Smooth muscle cell of the brain vasculature (primary cell): ENCODE measurements at places on chromosomes 16 and 17.
A peak's percentile ranks its signal among the peaks of the same experiment; 100 is the strongest.

GRCh38 chr16:80509872-80510271 is 30.9 kb upstream of the DYNLRB2 start:
- no peak for DNase-seq

GRCh38 chr17:13600475-13601321 is 1.0 kb downstream of the HS3ST3A1 start:
- DNase-seq = no peak

GRCh38 chr17:65918916-65919315 is 273.0 kb downstream of the CEP112 start:
- no peak for DNase-seq

- no peak for DNase-seq
Measured at GRCh38 chr17:38748149-38748891, at the start of gene PCGF2. Gene PCGF2, minus strand, starts transcription at chr17:38748336. Its CDS starts 7,934 bp downstream, at chr17:38740402.

DNA sequence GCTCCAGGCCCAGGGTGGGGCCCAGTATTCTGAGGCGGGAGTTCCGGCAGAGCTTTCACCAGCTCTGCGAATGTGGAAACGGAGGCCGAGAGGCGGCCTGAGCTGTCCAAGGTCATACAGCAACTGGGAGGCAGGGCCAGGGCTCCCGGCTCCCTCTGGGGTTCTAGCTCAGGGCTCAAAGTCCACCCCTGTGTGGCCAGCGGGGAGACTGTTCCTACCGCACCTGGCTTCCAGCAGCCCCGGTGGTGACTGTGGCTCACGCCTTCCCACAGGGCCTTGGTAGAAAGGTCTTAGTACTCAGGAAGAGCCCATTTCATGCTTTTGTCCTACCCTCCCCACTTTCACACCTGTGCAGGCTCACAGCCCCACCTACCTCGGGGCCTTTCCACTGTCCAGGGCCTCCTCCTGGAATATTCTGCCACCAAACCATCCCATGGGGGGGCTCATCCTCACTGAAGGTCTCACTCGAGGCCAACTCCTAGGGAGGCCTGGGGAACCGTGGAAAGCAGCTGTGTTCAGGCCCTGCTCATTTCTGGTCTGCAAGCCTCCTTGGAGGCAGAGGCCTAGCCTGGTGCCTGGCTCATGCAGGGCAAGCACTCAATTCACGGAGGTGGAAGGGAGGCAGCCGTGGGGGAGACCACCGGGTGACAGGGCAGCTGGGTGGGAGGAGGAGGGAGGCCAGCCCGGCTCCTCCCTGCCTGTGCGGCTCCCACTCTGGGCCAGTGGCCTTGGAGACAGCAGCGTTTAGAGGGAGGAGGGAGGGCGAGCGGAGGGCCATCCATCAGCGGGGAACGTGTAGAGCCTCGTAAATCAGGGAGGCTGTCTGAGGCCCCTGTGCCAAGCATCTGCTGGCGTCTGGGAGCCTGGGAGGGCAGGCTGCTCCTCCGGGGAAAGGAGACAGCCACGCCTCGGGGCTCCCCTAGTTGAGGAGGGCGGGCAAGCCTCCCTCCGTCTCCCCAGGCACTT is 12.7 kb upstream of the DOC2B start:
- no peak for DNase-seq

DNA sequence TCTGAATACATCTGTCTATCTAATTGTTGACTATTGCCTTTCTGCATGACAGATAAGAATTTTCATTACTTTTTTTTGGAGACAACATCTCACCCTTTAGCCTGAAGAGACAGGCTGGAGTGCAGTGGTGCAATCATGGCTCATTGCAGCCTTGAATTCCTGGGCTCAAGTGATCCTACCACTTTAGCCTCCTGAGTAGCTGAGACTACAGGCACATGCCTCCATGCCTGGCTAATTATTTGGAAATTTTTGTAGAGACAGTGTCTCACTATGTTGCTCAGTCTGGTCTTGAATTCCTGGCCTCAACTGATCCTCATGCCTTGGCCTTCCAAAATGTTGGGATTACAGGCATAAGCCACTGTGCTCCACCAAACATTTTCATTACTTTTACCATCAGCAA is 99.8 kb upstream of the ELAC2 start:
- DNase-seq = no peak

DNA sequence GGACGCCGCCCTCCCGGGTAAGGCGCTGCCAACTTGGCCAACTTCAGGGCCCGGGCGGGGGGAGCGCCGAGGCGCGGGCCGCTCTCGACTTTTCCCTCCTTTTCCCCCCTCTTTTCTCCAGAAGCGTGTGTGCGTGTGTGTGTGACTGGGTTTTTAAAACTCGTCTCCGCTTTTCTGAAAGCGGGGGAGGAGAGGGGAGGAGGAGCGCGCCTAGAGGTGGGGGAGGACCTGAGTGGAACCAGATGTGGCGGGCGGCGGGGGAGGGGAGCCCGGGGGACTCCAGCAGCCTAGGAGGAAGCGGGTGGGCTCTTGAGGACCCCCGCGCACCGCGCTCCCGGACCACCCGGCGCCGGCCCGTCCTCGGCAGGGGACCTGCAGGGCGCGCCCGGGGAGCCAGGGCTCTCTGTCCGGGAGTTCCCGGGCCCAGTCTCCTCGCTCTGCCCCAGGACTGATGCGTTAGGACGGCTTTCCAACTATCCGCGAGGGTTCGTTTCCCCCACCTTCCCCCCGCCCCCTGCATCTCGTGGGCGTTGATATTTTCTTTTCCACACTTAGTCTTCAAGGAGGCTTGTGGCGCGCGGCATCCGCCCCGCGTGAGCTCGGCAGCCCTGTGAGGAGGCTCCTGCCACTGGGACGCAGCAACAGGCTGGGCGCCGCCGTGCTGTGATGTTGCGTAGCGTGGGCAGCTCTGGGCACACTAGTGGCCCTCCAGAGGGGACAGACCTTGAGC is 599 bp downstream of the MRC2 start:
- DNase-seq = no peak

DNA sequence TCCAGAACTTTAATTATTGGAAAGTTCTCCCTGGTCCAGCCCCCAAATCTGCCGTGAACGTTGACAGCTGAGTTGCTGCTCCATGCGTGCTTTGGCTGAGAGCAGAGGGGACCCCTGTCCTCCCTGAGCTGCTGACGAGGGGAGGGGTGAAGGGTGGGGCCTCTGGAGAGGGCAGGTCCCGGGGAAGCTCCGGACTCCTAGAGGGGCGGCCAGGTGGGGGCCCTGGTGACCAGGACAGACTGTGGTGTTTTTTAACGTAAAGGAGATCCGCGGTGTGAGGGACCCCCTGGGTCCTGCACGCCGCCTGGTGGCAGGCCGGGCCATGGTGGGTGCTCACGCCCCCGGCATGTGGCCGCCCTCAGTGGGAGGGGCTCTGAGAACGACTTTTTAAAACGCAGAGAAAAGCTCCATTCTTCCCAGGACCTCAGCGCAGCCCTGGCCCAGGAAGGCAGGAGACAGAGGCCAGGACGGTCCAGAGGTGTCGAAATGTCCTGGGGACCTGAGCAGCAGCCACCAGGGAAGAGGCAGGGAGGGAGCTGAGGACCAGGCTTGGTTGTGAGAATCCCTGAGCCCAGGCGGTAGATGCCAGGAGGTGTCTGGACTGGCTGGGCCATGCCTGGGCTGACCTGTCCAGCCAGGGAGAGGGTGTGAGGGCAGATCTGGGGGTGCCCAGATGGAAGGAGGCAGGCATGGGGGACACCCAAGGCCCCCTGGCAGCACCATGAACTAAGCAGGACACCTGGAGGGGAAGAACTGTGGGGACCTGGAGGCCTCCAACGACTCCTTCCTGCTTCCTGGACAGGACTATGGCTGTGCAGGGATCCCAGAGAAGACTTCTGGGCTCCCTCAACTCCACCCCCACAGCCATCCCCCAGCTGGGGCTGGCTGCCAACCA is at the start of gene MC1R:
MC1R (plus strand) TSS at position 410 of the 895 bp plus-strand sequence; CDS start at position 807, 397 bp downstream.
- no peak for DNase-seq

DNA sequence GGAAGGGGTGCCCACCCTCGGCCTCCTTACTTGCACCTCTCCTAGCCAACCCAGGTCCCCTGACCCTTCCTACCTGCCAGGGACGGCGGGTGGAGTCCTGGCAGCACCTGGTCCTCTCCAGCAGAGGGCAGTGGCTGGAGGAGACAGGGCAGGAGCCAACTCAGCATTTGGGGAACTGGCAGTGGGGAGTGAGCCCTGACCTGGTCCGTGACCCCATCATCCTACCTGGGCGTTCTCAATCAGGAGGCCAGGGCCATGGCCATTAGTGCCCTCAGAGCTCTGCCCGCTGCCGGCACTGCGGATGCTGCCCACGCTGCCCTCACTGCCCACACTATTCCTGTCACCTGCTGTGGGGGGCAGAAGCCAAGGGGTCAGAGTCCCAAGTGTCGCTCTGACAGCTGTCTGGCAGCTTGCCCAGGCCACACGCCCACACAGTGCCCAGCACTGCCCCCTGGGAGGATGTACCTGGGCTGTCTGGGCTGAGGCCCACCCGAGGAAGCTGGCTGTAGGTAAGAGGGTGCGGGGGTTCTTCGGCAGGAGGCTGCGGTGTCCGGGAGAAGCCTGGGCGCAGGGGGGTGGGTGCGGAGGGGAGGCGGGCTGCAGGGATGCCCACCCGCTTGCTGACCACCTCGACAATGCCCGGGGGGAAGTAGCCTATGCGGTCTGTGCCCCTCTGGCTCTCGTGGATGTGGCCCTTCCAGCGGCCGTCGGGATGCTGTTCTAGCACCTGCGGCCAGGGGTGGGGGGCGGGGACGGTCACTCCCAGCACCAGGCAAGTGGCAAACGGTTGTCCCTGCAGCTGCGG is 10.8 kb downstream of the CASKIN2 start:
- no peak for DNase-seq

DNA sequence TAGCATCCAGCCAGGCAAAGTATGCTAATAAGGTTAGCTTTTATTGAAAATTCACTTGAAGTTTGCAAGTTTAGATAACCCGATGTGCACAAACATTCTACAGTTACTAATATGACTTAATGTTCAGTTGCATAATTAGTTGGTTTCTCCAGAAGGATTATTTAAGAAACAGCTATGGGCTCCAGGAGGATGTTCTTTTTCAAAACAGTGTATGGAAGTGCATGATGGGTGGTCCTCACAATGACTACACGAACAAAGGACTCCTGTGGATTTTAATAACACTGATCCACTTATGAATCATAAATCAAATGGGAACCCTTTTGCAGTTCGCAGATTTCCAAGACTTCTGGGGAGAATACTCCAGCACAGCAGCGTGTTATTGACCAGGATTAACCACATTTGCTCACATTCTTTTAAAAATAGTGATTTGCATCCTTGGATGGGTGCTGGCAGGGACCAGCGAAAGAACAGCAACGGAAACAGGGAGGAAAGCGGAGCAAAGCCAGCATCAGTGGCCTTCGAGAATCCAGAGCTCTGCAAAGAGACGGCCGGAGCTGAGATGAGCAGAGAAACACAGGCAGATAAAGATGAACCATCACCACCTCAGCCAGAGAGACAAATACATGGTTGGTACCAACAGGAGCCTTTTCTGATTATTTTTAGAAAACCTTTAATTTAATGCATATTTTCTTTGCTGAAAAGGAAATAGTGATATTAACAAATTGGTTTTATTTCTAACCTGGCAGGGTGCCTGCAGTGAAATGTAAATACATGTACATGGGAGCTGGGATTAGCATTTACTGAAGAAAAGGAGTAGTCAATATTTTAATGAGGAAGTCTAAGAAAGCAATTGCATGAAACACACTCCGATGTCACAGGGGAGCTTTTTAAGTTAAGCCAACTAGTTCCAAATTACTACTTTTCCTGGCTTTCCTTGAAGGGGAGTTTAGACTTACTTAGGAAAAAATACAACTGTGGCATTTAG is 623.2 kb upstream of the ZFHX3 start:
- DNase-seq = no peak

- no peak for DNase-seq
Measured at GRCh38 chr16:70764632-70765031, 36.3 kb downstream of the VAC14 start.

GRCh38 chr17:82348866-82349265 is 10.2 kb upstream of the TEX19 start:
- DNase-seq = no peak

DNA sequence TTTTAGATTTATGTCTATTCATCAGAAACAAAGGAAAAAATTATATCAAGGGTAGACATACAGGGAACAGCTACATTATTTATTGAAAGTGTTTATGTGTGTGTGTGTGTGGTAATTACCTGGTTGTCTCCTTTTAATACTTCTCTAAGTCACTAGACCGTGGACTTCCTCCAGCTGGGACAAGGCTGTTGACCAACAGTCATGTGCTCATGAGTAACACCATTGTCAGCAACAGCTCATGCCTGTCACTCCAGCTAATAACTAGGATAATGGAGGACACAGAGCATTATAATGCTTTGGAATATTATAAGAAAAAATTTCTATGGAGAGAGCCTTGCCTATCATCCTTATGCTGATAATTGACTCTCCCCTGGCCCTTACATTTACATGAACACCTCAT is 125.3 kb upstream of the SALL1 start:
- no peak for DNase-seq

GRCh38 chr17:41547921-41548843 is 20.1 kb upstream of the KRT19 start:
- DNase-seq = peak; percentile 63

DNA sequence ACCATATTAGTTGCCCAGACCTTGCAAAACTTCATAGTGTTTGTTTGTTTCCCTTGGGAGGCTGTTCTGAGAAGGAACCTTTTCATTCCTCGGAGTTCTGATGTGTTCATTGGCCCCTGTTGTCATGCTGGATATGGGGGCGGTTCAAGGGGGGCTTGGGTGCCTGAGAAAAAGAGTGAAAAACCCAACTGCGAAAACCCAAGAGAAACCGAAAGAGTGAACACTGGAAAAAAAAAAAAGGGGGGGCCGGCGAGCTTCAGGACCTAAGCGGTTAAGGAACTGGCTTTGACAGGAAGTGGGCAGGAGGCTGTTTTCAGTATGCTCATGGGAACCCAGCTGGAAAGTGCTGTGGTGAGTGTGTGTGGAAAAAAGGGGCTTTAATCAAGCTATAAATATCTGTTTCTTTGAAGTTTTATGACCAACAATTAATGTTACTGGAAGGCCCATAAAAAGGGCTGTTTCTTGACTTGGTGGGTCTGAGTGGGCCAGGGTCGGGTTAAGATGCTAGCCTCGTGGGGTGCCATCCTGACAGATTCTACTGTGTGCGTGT is 510.7 kb downstream of the MAF start:
- no peak for DNase-seq
